NCI-H2081 (cell line): ENCODE measurements at places on chromosomes 6 and 20.

DNA sequence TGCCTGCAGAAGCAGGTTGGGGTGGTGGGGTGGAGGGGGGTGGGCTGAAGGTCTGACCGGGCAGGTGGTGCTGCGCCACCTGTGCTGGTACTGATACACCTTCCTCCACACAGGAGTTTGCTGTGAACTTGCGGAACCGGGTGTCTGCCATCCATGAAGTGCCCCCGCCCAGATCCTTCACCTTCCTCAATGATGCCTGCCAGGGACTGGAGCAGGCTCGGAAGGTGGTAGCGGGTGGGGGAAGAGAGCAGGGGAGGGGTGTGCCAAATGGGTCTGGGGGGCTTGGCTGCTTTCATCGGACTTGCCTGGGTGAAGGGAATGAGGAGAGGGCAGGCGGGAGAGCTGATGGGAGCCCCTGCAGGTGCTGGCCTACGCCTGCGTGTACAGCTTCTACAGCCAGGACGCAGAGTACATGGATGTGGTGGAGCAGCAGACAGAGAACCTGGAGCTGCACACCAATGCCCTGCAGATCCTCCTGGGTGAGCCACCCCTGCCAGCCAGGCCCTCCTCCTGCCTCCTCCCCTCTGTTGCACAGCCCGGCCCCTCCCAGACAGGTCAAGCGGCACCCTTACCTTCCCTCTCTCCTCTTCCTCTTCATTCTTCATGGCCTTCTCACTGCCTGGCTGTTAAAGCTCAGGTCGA, 6.7 kb downstream of the DNPH1 start:
- DNase-seq = no peak

DNA sequence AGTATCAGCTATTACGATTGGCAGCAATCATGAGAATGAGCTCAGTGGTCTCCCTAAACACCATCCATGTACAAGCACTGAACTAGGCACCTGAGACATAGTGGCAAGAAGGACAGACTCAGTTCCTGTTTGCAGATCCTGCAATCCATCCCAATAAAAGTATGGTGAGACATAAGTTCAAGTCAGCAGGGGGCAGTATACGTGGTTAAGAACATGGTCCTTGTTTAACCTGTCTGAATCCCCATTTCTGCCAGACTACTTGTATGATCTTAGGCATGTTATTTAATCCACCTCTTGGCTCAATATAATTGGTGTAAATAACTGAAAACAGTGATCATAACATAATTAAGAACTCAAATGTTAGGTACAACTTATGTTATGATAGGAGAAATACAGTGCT, 33.2 kb upstream of the PNISR start:
- DNase-seq = no peak

- DNase-seq = no peak
Measured at GRCh38 chr6:21885532-21886114, 292.1 kb downstream of the SOX4 start.

DNA sequence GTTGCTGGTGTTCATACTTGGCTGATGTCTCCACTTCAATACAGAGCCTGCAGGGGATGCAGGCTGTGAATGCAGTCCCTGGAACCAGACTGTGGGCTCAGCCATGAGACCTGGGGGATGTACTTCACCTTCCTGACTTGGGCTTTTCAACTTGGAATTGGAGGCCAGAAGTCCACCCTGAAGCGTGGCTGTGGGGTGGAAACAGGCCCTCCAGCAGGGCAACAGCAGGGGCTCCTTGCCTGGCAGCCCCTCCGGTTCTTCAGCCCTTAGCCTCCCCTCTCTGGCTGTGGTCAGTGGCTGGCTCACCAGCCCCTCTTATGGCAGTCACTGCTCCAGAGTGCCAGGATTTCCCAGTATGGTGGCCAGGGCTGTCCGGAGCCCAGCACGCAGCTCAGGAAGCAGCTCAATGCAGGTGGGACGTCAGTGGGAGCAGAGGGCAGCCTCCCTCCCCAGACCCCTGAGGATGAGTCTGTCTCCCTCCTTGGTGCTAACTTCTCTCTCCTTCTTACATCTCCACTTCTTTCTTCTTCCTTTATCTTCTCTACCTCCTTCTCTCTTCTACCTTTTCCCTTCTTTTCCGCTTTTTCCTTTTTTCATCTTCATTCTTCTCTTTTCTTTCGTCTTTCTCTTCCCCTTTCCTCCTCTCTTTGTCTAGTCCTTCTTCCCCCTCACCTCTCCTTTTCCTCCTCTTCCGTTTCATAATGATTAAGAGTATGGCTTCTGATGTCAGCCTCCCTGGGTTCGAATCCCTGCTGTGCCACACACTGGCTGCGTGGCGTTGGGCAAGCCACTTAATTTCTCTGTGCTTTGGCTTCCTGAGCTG, 45.3 kb downstream of the SLC52A3 start:
- no peak for DNase-seq

DNA sequence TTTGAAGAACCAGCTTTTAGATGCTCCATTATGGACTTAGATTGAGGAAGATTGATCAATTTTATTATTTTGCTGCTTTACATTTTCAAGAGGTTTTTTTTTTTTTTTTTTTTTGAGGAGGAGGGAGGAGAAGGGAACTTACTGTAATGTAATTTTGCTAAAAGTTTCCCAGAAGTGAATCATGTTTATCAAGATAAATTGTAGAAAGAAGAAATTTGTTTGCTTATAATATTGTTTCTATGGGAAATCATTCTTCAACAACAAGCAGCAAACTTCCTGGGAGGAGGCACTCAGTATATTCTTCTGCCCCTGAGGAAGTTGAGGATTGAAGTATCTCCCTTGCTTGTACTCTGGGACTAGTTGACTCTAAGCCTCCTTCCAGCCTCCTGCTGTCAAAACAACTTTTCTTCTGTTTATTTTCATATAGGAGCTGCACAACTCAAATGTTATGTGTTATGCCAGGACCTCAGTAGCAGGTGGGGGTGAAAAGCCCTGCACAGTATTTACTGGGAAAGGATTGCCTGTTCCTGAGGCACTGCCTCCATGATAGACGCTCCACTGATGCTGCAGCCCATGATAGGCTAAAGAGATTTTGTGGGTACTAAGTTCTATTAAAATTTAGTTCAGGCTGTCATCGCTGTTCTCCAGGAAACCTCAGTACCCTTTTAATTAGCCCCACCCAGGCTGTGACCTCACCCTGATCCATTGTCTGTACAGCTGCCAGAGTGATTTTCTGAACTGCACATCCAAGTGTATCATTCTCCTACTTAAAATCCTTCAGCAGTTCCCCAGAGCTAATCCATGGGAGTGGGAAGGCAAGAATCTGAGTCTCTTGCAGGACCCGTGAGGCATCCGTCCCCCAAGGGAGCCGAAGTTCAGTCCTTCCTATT, 51.9 kb downstream of the CARMIL1 start:
- DNase-seq = no peak

DNA sequence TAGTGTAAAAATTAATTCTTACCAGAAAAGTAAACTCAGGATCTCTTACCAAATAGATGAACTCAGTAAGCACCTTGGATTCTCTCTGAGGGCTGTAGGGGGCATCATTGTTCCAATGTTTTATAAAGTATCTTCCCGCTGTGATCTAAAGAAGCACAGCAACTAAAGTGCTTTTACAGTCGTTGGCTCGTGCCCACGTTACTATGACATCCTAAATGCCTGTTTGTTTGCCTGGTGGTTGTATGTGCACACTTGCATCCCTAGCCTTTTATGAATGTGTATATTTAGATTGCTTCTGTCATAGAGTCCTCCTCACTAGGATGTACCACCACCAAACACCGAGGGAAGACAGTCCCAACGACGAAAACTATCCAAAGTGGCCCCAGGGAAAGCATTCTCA, 34.5 kb downstream of the SLX4IP start:
- DNase-seq = peak; percentile 96

DNA sequence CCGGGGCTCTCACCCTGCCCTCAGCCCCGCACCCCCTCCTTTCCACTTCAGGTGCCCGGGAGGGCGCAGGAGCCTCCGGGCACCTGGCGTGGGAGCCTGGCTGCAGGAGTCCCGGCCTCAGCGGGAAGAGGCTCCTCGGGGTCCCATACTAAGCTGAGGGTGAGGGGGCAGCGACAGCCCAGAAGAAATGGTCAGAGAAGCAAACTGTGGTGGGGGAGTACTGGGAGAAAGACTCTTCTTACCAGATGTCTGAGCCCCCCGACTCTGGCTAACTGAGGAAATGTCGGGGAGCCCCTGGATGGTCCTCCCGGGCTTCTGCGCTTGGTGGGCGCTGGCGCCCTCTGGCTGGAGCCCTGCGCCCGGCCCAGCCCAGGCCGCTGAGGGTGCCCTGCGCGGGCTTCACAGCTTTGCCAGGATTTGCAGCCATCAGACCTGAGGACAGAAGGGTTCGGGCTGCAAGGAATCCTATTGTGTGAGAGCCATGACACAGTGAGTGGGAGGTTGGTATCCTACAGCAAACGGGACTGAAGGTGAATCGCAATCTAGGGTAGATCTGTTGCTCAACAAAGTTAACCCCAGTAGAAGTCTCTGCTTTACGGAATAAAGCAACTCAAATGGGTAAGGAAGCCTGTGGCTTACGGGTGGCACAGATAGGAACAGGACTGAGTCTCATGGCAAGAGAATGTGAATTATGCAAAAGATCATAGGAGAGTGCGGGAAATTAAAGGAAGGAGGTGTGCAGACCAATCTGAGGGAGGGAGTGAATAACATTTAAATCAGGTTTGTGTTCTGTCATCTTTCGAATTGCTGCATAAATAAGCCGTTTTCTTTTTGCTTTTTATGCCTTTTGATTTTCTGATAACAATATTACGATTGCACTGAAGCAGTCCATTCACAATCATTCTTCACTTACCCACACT, 639 bp upstream of the RCAN2 start:
- peak; percentile 15 for DNase-seq

DNA sequence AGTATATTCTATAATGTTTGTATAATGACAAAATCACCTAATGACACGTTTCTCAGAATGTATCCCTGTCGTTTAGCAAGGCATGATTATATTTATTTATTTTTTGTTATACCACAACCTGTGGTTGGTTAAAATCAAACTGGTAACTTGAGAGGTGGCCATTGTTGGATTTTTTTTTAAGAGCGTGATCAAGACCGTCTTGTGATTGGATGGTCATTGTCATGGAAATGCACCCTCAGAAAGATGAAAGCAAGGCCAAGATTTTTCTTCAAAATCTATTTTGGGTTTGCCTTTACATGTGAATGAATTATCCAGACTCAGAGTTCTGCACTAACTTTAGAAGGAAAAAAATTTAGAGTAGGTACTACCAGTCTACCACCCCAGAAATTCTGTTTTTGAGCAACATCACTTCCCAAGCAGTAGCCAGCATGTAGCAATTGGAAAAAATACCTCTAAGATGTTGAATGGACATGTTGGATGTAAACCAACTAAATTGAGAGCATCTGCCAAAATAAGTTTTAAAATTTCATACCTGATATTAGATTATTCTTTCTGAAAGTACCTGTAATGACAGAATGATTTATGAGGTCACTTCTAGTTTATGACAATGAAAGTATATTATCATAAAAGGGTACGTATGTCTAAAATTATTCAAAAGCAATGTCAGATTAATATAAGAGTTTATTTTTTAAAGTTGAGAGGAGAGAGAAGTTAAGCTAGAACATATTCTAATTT, 50.8 kb downstream of the NCOA7 start:
- DNase-seq = no peak
